ELF-1 (cell line): ENCODE measurements at places on chromosomes 5 and 9.

GRCh38 chr5:177317959-177318377 lies 6.3 kb upstream of the MXD3 start:
- DNase-seq = peak; percentile 78

GRCh38 chr5:57777174-57777581 lies 294.6 kb upstream of the ACTBL2 start:
- no peak for DNase-seq

DNA sequence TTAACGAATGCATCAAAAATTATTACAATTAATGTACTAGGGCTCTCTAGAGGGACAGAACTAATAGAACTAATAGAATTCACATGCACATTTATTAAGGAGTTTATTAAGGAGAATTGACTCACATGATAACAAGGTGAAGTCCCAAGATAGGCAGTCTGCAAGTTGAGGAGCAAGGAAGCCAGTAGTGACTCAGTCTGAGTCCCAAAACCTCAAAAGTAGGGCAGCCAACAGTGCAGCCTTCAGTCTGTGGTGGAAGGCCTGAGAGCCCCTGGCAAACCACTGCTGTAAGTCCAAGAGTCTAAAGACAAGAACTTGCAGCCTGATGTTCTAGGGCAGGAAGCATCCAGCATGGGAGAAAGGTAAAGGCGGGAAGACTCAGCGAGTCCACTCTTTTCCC lies 633.8 kb downstream of the SEMA5A start:
- DNase-seq = no peak

- DNase-seq = peak; percentile 81
Observed at GRCh38 chr5:64505769-64506566, at the start of gene RGS7BP. RGS7BP (plus strand) TSS chr5:64506015; CDS start chr5:64506625, 610 bp downstream.

- no peak for DNase-seq
Observed at GRCh38 chr5:57258943-57259342, 85.1 kb downstream of the GPBP1 start.

DNA sequence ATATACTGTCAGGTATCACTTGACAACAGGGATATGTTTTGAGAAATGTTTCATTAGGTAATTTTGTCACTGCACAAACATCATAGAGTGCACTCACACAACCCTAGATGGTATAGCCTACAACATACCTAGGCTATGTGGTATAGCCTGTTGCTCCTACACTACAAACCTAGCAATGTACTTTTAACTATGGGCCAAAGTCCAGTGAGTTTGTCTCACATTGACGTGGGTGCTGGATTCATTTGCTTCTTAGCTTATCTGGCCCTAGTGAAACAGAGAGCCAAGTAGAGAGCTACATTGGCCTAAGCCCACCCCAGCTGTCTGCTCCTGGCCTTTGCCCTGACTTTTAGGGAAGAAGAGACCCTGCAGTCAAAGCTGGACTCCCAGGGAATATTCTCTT lies 180.7 kb upstream of the EGFLAM start:
- DNase-seq = no peak

GRCh38 chr5:176553260-176554085 lies 4.3 kb downstream of the CDHR2 start:
- DNase-seq = no peak

DNA sequence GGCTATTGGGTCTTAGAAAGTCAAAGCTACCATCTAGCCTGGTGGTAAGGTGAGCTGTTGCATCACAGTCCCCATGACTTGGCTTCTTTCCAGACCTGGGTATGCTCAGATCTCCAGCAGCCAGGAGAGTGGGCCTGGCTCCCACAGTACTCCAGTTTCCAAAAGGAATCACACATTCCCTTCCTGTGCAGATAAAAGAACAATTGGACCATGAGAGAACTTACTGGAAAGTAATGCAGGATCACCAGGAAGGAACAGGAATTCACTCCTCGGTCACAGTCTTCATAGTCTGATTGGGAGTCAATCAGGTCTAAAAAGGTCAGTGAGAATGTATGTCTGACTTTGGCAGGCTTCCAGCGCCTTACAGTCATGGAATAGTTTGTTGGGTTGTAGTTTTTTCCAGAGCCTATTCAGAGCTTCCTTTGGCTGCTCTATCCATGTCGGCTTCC lies 47.8 kb upstream of the CD180 start:
- no peak for DNase-seq

DNA sequence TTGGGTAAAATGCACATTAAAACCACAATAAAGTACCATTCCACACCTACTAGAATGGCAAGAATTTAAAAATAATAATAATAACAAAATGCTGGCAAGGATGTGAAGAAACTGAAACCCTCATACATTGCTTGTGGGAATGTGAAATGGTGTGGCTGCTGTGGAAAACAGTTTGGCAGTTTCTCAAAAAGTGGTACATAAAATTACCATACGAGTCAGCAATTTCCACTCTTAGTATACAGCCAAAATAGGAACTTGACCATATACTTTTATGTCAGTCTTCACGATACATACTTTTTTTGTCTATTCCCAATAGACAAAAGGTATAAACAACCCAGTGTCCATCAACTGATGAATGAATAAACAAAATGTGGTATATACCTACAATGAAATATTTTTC lies 15.6 kb downstream of the FKBP15 start:
- DNase-seq = no peak

- peak; percentile 40 for DNase-seq
Observed at GRCh38 chr5:138716456-138716924, 36.7 kb upstream of the CTNNA1 start.

GRCh38 chr5:15566306-15566705 lies 66.3 kb downstream of the FBXL7 start:
- no peak for DNase-seq

DNA sequence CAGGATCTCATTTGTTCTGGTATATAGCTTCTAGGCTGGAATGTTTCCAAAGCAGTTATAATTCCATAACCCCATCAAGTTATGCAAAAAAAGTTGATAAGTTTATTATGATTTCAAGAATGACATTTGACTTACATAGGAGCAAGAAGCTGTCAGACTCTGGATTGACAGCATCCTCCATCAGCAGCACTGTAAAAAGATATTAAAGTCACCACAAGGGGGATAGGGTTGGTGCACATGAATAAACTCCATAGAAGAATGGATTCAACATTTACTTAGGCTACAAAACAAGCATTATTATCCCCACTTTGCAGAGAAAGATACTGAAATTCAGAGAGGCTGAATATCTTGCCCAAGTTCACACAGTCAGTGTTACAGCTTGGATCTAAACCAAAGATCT lies 208.9 kb upstream of the SLC30A5 start:
- DNase-seq = no peak

DNA sequence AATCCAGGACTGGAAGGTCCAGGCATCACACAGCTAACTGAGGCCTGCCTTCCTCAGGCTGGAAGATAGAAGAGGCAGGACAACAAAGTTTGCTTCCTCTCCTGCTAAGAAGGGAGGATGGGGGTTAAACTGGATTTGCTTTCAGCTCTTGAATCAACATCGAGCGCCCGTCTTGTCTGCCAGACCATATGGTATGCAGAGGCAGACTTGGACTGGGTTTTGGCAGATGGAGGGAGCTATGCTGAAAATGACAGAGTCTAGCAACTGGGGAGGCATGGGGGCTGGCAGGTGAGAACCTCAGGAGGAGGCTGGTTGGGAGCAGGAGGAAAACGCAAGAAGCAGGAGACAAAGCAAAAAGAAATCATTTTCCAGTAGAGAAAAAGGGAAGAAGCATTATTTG lies 289.5 kb upstream of the IL12B start:
- peak; percentile 30 for DNase-seq

GRCh38 chr5:122500245-122501088 lies 188.4 kb downstream of the SNCAIP start:
- DNase-seq = peak; percentile 76

- no peak for DNase-seq
Observed at GRCh38 chr5:150492621-150493020, 15.3 kb upstream of the NDST1 start.

DNA sequence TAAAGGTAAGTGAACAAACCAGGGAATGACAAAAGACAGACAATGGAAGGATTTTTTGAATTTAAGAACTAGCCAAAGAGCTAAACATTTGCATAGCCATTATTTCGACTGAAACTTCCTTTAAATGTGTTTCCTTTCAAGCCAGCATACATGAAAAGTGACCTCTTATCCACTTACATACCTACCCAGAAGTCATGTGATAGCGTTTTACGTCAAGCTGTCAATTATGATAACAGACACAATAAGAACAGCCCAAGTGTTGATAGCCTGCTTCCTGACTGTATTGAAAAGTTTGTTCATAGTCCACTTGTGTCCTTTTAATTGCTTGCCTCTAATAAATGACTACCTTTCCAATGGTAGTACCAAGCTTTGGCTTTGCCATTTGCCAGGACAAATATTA lies 206.0 kb downstream of the NFIB start:
- DNase-seq = no peak

DNA sequence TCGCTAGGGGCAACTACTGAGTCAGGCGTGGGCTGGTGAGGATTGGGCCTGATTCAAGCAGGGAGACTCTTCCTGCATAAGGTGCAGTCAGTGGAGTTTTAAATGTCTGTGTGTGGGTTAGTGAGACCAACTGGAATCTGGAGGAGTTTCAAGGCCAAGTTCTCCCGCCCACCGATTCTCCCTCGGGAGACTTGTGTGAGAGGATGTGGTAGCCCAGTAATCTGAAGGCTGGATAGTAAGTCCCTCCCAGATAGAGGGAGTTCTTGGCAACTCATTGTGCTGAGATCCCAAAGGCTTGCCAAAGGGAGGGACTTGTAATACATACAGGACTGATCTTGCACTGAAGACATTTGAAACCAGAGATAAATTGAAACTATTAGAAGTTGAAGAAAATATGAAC lies 51.8 kb downstream of the WDR36 start:
- no peak for DNase-seq

DNA sequence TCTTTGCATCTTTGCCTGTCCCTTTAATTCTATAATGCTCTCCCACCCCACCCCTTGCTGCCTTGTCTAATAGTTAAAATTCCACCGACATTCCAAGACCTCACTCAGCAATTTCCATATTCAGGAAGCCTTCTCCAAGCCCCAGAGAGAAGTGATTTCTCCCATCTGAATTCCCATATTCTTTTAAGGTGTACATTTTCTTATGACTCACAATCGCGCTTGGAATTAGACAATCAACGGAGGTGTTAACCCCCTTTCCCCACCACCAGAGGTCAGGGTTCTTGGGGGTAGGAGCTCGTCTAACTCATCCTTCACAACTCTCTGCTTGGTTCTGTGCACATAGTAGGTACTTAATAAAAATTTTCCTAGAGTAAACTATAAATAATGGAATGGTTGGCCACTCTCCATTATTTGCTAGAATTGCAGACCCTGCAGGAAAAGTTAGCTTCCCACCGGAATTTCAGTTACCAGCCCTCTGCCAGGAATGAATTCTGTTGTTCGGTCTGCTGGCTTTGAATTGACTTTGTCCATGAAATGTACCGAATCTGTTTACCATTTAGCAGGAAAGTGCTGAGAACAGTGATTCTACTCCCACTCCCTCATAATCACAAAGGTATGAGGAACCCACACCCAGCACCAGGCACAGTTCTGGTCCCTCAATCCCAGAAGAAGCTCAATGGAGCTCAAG lies 5.0 kb downstream of the KCNIP1 start:
- no peak for DNase-seq

DNA sequence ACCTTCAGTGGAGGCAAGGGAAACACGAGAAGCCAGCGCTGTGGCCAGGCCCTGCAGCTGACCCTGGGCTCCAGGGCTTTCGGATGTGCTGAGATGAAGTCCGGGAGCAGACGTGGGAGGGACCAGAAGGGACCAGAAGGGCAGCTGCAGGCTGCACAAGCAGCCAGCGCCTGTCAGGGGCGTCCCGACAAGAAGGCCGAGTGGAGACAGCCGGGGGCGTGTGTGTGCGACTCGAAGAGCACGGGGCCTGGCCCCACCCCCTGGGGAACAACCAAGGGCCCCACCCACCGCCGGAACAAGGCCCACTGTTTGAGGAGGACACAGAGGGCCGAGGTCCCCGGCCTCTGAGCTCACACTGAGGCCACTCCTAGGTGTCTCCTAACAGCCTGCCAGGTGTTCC lies 31.4 kb downstream of the SLC12A7 start:
- DNase-seq = peak; percentile 17

DNA sequence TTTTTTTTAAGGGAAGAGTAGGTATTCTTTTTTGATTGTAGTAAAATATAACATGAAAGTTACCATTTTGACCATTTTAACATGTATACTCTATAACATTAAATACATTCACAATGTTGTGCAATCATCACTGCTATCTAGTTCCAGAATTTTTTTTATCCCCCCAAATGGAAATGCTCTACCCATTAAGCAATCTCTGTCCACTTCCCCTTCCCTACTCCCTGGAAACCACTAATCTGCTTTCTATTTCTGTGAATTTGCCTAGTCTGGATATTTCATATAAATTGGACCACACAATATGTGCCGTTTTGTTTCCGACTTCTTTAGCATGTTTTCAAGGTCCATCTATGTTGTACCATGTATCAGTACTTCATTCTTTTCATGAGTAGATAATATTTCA lies 429.5 kb downstream of the TLE1 start:
- DNase-seq = no peak

DNA sequence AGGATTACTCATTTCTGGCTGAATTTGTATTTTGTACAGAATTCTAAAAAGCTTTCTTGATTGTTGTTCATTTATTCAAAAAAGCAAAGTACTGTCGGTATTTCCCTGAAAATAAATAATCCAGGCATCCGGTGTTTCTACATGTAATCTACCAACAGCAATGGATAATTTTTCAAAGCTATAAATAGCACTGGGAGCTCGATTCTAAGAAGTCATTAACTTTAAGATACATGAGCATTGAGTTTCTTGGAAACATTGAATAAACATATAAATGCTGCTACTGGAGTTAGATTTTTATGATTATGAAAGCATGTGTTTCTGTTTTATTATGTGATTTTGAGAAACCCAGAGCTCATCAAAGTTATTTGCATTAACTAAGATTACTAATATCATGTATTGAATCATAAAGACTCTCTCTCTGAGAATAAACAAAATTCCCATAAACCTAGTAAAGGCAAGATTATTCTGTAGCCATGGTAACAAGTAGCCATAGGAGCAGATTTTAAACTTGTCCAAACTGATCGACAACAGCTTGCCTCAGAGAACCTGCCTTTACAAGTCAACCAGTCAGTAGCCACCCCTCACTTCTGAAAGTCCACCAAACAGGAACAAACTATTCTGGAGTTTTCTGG lies 197.0 kb downstream of the DRD1 start:
- DNase-seq = no peak

DNA sequence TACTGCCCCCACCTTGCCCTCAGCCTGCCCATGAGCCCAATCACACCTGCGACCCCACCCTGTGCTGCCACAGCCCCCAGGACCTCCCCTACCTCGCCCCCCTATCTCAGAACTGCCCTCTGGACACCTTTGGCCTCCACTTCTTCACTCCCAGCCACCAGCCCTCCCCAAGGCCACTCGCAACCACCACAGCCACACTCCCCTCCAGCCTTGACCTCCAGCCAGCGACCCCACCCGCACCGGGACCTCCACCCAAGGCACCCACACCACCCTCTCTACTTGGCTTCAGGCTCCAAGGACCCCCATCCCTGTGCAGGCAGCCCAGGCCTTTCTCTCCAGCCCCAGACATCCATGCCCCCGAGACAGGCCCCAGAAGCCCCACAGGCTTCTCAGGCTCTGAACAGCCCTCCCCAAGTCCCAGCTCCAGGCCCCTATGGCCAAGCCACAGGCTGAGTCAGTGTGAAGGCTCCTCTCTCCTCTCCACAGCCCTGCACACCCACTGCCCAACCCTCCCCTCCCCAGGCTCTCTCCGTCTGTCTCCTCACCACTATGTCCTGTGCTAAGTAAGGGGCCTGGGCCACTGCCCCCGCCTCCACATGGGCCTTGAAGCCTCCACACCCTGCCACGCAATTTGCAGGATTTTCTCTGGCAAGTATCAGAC lies 2.0 kb downstream of the AK1 start:
- DNase-seq = no peak
